ENCODE measurements at places on chromosomes 2 and 18. TPM values are rescaled to one million over a fixed set of nuclear protein-coding genes. Genes with fewer than 3 reads are reported as not detected.

The SLC5A7 gene
- total RNA-seq = 0.08 TPM

The MAP3K19 gene
- not detected for total RNA-seq

GRCh38 chr2:9422321-9423099 is 818 bp downstream of the ITGB1BP1 start:
- DNase-seq = peak; percentile 58

The SOWAHC gene
- 3.9 TPM for total RNA-seq

GRCh38 chr2:143209570-143210445 is 80.6 kb downstream of the ARHGAP15 start:
- no peak for DNase-seq

- no peak for DNase-seq
These were observed 632.0 kb upstream of the PIK3C3 start for GRCh38 chr18:41323044-41323443.

All from left cardiac atrium (tissue), 4 donors.